ENCODE measurements at places on chromosomes 3 and 15.

- H3K27ac ChIP-seq = no peak overlapping the region
- H3K27me3 ChIP-seq = no peaks in the 10 kb centered on the region
- no peak for DNase-seq
- no peak overlapping the region for H3K4me3 ChIP-seq
- H3K36me3 ChIP-seq = no peaks in the 10 kb centered on the region
Measured at GRCh38 chr15:87863152-87863551, 393.4 kb downstream of the NTRK3 start.

- no peak overlapping the region for H3K4me3 ChIP-seq
- H3K27me3 ChIP-seq = no peaks in the 10 kb centered on the region
- H3K36me3 ChIP-seq = no peaks in the 10 kb centered on the region
- DNase-seq = peak; percentile 5
- no peak overlapping the region for H3K27ac ChIP-seq
Measured at GRCh38 chr3:153313302-153313965, 151.4 kb downstream of the RAP2B start.

- no peaks in the 10 kb centered on the region for H3K4me1 ChIP-seq
- no peak overlapping the region for H3K4me3 ChIP-seq
- no peaks in the 10 kb centered on the region for H3K36me3 ChIP-seq
- H3K27me3 ChIP-seq = no peaks in the 10 kb centered on the region
Measured at GRCh38 chr15:98035134-98035533, 74.6 kb downstream of the ARRDC4 start.

DNA sequence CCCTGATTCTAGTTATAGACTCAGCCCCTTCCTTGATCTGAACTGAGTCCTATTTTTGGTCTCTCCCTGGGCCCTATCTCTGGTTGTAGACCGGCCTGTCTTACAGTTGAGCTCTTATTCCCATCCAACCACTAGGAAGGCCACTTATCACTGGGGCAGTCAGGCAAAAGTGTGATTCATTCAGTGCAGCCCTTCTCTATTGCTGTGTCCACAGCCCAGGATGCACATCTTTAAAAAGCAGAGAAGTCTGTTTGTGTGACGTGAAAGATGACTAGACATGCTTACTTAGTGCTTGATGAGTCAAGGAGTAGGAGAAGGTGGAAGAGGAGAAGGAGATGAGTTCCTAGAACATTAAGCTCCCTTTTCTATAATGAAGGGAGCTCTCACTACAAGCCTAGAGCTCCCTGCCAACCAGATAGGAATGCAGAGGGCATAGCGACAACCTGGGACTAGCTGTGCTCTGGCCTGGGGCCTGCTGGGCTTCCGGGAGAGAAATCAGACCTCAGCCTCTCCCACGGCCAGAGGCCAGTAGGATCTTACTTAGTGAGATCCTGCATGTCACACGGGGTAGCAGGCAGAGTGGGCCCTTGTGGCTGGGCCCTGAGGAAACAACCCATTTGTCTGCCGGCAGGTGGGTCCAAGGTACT, 25.7 kb downstream of the INSYN1 start:
- no peaks in the 10 kb centered on the region for H3K27me3 ChIP-seq
- no peak overlapping the region for H3K4me3 ChIP-seq
- H3K27ac ChIP-seq = no peak overlapping the region
- no peaks in the 10 kb centered on the region for H3K36me3 ChIP-seq

DNA sequence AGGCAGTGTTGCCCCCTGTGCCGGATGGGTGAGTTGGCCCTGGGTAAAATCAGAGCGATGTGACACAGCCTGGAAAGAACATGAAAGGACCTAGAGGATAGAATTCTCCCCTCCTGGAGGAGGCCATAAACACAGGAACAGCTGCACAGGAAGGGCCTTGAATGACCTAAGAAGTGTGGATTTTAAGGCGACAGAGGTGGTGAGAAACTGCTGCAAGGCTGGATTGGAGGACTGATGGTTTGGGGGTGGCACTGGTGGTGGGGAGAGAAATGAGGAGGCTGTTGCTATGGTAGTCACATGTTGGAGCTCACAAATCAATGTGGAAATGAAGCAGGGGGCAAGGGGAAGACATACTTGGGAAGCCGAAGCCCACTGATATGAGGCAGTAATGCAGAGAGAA, 13.8 kb downstream of the XIRP1 start:
- no peak for DNase-seq
- no peaks in the 10 kb centered on the region for H3K27me3 ChIP-seq
- no peaks in the 10 kb centered on the region for H3K36me3 ChIP-seq
- H3K4me1 ChIP-seq = peaks cover 11% of the 10 kb centered on the region

Measured in A673 (cell line).